ENCODE measurements at places on chromosomes 13 and 19. TPM values are rescaled to one million over a fixed set of nuclear protein-coding genes. Genes with fewer than 3 reads are reported as not detected.

The LAIR1 gene
- polyA plus RNA-seq, result 4.5 TPM

The MBD3L5 gene
- not detected for polyA plus RNA-seq

The AP1M1 gene
- 54.5 TPM for polyA plus RNA-seq

The CCDC70 gene
- not detected for polyA plus RNA-seq

The CD33 gene
- 1.4 TPM for polyA plus RNA-seq

The PBX4 gene
- polyA plus RNA-seq, result 3.7 TPM

The ZNF528 gene
- polyA plus RNA-seq, result 23.3 TPM
